Activated CD4-positive, CD25-positive, alpha-beta regulatory T cell (primary cell): ENCODE measurements at places on chromosomes 1 and 21.

GRCh38 chr1:67399199-67399993, 30.8 kb downstream of the SERBP1 start:
- no peak for DNase-seq

DNA sequence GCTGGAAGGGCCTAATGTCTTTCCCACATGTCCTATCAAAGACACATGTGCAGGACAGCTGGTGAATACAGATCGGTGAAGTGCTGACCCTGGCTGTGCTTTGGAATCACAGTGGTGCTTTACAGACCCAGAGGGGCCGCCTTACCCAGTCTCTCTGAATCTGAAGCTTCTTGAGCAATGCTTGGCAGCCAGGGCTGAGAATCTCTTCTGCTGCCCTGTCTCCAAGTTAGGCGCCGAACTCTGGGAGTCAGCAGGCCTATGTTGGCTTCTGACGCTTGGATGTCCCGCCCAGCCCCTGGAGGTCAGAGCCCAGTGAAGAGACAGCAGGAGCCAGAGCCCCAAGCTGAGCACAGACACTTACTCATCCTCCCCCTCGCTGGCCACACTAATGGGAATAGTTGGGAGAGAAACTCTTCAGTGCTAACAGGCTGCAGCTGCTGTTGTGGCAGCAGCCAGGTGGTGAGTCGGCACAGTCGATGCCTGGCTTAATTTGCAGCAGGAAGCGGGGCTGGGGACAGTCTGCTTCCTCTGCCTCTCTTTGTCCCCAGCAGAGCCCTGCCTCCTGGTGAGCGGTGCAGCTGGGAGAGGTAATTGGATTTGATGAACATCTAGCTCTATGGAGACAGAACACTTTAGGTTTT, 68.1 kb downstream of the URB2 start:
- no peak for DNase-seq

GRCh38 chr1:1020000-1020404, at the start of gene AGRN:
AGRN (plus strand) TSS chr1:1020120; CDS start chr1:1020173, 53 bp downstream.
- no peak for DNase-seq

DNA sequence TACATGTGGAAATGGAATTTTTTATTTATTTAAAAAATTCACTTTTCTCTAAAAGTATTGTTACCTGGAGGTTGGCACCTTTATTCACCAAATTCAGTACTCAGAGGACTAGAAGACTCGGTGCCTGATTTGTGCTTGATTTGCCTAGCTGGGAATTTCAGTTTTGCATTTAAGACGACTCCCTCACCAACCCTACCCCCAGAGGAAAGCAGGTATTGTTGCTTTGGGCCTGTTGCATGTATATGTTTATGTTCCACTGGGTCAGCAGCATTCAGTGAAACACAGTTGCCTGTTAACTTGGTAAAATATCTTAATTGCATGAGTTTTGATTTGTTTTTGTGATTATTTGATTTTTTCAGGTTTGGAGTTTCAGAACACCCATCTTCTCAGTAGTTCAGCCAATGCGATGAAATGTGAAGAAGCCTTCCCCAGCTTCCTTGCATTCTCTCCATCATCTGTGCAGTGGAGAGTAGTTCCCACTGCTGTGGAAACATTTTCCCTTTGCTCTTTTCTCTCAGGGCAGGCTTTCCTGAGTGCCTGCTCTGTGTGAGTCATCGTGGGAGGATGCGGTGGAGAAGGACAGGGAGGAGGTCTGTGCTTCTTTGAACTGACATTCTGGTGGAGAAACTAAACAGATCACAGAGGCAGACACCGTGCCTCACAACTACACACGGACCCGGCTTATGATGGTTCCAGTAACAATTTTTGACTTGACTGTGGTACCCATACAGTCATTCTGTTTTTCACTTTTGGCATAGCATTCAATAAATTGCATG, 6.4 kb downstream of the ADARB1 start:
- no peak for DNase-seq

DNA sequence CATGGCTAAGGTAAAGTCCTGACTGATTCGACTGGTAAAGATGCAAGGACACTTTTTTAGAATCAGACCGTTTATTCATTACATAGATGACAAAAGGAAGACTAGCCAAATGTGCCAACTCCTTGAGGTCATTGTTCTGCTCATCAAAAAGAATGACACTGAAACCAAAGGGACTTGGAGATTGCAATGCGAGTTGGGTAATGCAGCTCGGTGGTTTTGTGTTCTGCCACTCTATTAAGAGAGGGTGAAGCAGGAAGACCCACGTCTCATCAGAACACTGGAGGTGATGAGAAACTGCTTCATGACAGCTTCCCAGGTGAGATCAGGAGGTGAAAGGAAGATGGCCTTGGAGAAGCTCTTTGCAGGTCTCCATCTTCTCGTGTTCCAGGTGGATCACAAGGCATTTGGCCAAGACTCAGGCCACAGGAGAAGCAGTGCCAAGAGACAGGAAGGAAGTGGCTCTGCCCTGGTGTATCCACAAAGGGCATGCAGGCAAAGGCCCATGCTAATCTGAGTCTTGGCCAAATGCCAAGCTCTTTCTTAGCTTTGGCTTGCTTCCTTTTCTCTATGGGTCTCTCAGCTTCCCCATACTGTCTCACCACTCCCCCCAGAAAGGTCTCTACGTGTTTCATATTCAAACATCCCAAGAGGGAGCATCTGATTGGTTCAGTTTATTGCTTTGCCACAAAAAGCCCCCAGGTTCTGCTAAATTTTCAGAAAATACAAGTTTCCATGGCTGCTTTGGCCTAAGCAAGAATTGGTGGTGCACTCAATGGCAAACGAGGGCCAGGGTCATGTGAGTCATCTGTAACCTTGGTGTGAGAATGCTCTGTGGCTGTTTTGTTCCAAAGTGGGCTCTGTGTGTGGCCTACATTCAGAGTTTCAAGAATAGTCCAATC, 5.7 kb upstream of the CCT8 start:
- no peak for DNase-seq

DNA sequence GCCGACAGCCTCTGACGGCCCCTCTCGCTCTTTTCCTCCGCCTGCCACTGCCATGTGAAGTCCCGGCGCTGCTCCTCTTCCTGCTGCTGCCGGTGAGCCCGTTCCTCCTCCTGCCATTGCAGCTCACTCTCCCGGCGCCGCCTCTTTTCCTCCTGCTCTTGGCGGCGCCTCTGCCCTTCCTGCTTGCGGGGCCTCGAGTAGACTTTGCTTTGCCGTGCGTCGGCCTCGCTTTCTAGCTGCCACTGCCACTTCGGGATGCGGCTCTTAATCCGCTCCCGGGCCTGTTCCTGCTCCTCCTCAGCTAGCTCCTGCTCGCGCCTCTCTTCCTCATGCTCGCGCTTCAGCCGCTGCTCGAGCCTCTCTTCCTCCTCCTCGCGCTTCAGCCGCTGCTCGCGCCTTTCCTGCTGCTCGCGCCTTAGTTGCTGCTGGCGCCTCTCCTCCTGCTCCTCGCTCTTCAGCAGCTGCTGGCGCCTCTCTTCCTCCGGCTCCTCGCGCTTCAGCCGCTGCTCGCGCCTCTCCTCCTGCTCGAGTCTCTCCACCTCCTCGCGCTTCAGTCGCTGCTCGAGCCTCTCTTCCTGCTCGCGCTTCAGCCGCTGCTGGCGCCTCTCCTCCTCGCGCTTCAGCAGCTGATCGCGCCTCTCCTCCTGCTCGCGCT, 4.3 kb downstream of the TCHH start:
- no peak for DNase-seq

DNA sequence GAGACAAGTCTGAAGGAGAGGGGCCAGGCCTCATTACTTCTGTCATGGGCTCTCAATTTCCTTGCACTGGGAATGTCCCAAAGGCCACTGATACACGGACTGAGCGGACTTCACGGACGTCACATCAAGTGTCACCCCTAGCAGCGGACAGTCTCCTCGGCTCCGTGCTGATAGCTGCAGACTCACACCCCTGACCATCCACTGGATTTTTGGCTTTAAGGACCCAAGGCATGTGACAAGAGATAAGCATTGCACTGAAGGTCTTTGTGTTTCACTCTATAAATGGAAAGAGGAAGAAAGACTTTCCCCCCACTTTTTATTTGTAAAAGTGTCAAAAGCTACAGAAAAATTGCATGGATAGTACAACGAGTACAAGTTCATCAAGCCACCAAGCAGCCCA, 200.4 kb upstream of the FGGY start:
- DNase-seq, result no peak

- no peak for DNase-seq
These were observed 409.9 kb upstream of the C1orf87 start for GRCh38 chr1:60483509-60483908.

GRCh38 chr1:201229771-201230635, 39.4 kb downstream of the IGFN1 start:
- DNase-seq, result no peak

- DNase-seq, result no peak
These were observed 272.6 kb upstream of the PROX1 start for GRCh38 chr1:213715182-213715581.

GRCh38 chr1:8097077-8097799, 71.1 kb upstream of the ERRFI1 start:
- DNase-seq, result no peak

DNA sequence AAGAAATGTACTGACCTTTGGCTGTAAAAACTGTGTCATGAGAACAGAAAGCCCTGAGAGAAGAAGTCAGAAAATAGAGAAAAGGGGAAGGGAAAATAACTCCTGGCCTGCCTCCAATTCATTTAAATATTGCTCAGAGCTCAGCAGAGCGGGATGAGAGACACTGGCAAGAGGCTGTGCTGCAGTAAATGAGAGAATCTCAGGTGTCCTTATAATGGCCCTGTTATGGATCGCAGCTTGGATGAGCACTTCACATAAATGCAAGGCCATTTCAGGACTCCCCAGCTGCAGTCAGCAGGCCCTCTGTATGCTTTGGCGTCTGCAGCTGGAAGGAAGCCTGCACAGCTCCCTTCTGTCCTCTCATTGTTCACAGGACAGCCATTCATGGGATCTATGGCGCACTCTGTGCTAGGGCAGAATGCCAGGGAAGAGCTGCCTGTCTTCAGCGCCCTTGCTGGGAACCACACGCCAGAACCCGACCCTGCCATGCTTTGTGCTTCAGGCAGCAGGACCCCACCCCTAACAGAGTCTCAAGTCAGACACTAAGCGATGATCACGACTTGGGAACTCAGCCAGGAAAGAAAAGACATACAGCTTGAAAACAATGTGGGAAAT, 20.7 kb upstream of the ABCB10 start:
- DNase-seq, result no peak

GRCh38 chr1:67632811-67633655, 52.0 kb upstream of the GADD45A start:
- no peak for DNase-seq

DNA sequence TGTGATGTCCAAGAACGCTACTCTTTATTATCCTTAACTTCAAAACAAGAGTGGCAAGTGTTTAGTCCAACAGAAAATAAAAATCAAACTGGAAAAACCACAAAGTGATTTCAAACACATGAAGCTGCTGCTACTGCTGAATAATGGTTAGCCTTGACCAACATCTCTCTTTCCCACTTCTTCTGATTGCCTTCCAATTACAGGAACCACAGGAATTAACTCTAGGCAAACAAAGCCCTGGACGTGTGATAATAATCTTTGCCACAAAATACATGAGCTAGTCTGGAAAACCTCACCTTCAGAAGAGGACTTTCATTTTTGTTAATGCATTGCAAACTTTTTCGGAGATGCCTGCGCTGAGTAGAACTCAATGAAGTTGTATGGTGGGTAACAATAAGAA, 48.6 kb upstream of the COL11A1 start:
- no peak for DNase-seq

DNA sequence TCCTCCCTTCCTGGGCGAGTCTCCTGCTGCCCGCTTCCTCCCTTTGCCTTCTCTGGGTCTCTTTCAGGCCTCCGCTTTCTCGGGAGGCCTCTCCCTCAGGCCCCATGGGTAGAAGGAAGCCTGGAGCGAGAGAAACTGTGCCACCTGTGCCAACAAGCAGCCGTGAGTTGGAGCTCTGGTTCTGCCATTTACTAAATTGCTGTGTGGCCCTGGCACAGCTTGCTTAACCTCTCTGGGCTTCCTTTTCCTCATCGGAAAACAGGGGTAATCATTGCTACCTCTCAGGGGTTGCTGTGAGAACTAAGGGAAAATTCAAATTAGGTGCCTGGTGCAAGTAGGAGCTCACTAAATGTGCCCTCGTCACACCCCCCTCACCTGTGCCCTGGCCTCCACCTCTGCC, 80.4 kb downstream of the PAX7 start:
- DNase-seq, result no peak

- DNase-seq, result no peak
These were observed 463.0 kb downstream of the DSCAM start for GRCh38 chr21:40383951-40384350.

GRCh38 chr1:225851805-225852204, 30.4 kb downstream of the TMEM63A start:
- no peak for DNase-seq

- no peak for DNase-seq
These were observed 22.1 kb upstream of the PSMB2 start for GRCh38 chr1:35663434-35663833.

- DNase-seq, result no peak
These were observed 259 bp downstream of the KCNT2 start for GRCh38 chr1:196607981-196608380.

GRCh38 chr1:210394281-210394821, 65.6 kb downstream of the HHAT start:
- DNase-seq, result no peak

- no peak for DNase-seq
These were observed 383.7 kb downstream of the ZP4 start for GRCh38 chr1:237507005-237507404.

GRCh38 chr1:225712391-225712790, 59.5 kb upstream of the ENAH start:
- no peak for DNase-seq

GRCh38 chr1:32619701-32620485, 30.5 kb downstream of the ZBTB8OS start:
- no peak for DNase-seq

GRCh38 chr21:31945141-31945540, 72.3 kb downstream of the HUNK start:
- no peak for DNase-seq

GRCh38 chr21:26587736-26588201, 14.7 kb upstream of the CYYR1 start:
- DNase-seq, result no peak

DNA sequence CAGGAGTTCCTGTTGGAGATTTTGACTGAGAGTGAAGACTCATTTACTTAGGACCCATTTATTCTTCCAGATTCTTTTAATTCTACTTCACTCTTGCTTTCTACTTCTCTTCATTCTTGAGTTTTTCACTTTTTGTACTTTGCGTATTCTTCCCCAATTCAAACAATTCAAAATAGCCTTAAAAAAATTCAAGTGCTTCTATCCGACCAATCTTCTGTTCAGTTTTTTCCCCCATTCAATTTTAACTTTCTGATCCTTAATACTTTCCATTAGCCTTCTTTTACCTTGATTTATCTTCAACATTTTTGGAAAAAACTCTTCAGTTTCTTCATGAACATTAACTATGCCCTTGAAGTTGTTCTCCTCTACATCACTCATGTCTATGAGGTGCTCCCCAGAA, 21.1 kb downstream of the ZFYVE9 start:
- no peak for DNase-seq

DNA sequence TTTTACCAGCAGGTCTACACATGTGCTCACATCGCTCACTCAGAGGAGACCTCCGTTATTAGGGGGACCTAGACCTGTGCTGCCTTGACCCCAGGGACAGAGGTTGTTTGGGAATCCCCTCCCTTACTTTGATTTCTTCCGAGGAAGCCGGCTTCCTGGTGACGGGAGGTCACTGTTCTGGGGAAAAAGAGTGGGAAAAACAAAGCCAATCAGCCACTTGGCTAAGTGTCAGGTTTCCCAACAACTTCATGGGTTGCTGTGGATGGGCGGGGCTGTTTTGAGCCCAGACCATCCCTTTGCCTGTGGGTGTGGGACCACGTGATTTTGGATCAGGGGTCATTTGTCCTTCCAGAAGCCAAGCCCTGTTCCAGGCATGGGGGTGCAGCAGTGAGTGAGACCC, 7.1 kb upstream of the KCNAB2 start:
- DNase-seq, result no peak

GRCh38 chr1:61082311-61083012, at the start of gene NFIA:
NFIA (plus strand) TSS chr1:61082561.
- DNase-seq, result peak; percentile 4
